Glomerular endothelial cell (primary cell): ENCODE measurements at places on chromosomes 4 and X.

- no peak for DNase-seq
Observed at GRCh38 chr4:77052352-77052751, 23.4 kb downstream of the CCNI start.

DNA sequence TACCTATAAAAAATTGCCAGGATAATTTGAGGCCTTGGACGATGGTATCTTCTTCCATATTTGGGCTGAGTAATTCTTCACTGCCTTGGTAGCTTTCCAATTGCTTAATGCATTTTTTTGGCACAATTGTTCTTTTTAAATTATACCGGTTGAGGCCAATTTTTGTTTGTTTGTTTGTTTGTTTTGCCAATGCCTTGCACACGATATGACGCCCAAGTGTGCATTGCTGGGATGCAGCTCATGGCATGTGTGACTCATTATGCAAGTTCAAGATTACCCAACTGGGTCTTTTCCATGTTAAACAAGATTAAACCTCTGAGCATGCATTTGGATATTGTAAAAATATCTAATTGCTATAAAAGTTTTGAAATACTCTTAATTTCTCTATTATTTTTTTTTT, 71.1 kb upstream of the KCNIP4 start:
- no peak for DNase-seq

GRCh38 chr4:127856813-127857447, 23.8 kb upstream of the PLK4 start:
- no peak for DNase-seq

- DNase-seq = no peak
Observed at GRCh38 chr4:119135721-119136121, at the start of gene MYOZ2. MYOZ2 (plus strand) TSS chr4:119135832; CDS start chr4:119136526, 694 bp downstream.

DNA sequence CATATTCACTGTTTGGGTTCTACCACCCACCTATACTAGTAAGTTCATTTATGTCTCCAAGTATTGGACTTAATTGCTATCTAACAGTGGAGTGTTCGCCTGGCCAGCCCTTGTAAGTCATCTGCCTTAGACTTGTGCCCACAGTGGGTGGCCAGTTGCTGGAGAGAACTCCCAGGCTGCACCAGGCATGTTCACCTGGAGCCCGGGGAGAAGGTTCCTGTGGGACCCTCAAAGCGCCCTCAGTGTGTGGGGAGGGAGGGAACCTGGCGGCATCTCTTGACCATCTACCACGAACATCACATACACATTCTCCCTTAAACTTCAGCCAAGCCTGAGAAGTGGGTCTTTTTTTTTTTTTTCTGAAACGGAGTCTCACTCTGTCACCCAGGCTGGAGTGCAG, 138.1 kb downstream of the CPZ start:
- DNase-seq = no peak

- no peak for DNase-seq
Observed at GRCh38 chr4:133584714-133585113, 435.6 kb downstream of the PCDH10 start.

DNA sequence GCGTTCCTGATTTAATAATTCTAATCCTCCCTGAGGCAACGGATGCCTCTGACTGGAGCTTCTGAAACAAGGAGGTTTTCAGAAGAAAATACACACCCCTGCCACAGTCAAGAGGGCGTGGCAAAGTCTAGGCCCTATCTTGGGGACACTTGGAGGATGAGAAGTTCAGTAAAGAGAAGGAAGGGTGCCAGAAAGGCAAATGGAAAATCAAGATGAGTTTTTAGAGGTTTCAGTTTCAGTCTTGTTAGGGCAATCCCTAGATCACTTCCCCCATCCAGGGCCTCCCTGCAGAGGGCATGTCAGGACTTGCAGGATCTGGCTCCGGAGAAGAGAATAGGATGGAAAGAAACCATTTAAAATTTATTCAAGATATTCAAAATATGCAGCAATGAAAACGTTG, 28.5 kb upstream of the FGF2 start:
- DNase-seq = no peak

GRCh38 chr4:20249333-20249732, 2.4 kb upstream of the SLIT2 start:
- DNase-seq = no peak

- DNase-seq = no peak
Observed at GRCh38 chr4:59597536-59598329, 1602.4 kb upstream of the ADGRL3 start.

DNA sequence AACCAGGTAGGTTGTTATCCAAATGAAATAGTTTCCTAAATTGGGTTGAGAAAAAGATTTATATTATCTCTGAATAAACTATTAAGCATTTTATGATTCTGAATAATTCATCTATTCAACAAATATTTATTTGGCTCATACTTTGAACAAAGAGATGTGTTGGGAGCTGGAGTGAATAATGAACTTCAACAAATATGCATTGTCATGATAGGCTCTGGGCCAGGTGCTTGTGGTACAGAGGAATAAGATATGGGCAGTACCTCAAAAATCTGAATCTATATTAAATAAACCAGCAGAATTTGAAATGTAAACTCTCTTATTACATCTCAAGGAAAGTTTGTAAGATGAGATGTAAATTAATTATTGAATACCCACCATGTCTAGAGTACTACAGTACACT, 75.7 kb upstream of the DCLK2 start:
- no peak for DNase-seq

DNA sequence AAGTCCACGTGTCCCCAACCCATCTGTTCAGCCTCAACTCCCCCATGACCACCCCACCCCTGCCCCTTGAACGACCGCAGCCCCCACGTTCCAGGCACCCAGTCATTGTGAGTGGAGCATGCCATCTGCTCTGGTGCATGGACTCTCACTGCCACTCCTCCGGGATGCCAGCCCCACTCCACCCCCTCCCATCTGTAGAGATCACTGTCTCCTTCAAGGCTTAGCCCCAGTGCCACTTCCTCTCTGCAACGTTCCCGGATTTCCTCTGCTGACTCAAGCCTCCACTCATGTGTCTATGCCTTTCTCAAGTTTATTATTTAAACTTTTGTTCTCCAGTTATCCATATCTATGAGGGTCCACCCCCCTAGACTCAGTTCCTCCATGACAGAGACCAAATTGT, 54.0 kb downstream of the MAML3 start:
- no peak for DNase-seq

DNA sequence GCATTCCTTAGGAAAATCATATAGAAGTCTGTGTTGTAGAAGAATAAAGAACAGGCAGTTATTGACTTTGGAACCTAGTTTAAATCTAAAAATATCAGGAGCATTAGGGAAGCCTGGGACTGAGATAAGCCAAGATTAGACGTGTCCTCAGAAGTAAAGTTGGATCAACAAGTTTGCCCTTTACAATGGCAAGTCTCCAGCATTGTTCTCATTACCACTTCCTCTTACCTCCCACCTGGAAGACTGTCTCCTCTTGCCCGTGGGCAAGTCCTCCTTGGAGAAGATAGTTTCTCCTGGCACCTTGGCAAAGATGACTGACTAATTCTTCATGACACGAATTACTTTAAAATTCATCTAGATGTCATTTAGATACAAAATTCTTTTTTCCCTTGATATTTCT, 37.8 kb downstream of the CNKSR2 start:
- no peak for DNase-seq

DNA sequence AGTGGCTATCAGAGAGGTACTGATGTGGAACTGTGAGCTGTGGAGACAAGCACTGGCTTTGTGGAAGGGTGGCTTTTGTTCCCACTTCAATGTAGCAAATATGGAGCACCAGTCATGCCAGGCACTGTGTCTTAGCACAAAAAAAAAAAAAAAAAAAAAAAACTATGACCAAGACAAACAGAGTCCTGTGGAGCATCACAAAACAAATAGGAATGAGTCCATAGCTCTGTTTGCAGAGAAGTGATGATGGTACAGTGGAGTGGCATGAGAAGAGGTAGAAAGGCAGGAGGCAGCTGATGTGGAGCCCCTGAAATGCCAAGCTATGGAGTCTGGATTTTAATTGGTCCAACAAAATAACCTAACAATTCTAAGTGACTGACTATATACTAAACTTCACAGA, 116.9 kb downstream of the RAB28 start:
- no peak for DNase-seq

DNA sequence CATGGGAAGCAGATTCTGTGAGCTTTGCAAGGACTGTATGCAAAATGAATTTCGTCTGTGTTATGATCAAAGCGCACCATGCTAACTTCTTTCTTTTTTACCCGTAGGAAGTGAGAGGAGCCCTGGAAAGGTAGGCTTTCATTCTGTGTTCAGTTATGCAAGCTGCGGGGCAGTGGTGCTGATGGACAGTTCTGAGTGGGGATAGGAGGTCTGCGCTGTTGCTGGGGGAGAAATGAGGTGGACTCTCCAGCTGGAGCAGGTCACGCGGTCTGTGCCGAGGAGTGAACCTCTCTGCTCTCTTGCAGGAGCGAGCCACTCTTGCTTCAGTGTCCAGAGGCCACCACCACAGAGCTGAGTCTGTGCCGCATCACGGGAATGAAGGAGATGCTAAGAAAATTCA, 4.5 kb downstream of the TRIML1 start:
- no peak for DNase-seq

DNA sequence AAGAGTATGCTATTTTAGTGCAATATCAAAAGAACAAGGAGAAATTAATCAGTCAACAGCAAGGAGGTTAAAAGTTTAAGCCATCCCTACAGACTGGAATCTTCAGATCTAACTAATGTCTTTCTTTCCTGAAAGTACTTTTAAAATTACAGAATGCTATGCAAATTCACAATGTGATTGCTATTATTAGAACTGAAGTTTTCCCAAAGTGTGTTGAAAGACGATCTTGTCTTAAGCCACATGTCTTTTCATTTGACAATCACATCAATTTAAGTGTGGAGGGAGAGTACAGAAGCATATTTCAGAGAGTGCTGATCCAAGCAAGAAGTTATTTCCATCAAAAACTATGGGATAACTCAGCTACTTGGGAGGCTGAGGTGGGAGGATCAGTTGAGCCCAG, 64.7 kb upstream of the TNIP3 start:
- DNase-seq = no peak

DNA sequence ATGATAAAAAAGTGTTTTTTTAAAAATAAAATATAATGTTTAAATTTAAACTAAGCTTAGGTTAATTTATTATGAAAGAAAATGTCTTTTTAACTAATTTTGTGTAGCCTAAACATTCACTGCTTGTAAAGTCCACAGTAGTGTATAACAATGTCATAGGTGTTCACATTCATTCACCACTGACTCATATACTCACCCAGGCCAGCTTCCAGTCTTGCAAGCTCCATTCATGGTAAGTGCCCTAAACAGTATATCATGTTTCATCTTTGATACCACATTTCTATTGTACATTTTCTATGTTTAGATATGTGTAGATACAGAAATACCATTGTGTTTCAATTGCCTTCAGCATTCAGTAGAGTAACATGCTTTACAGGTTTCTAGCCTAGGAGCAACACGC, 530.3 kb downstream of the EPHA5 start:
- no peak for DNase-seq
